ENCODE measurements at places on chromosomes 2 and 18. TPM values are rescaled to one million over a fixed set of nuclear protein-coding genes. Genes with fewer than 3 reads are reported as not detected.

DCDC2C gene
- total RNA-seq = not detected

LRP2 gene
- 48.2 TPM for total RNA-seq

IL1F10 gene
- not detected for total RNA-seq

MFF gene
- total RNA-seq = 80.7 TPM

ZNF396 gene
- total RNA-seq = 3.3 TPM

FNDC4 gene
- total RNA-seq = 6.3 TPM

All from motor neuron (in vitro differentiated cells).